Islet precursor cell (in vitro differentiated cells): ENCODE measurements at places on chromosomes 11 and 22.
A peak's percentile ranks its signal among the peaks of the same experiment; 100 is the strongest.

DNA sequence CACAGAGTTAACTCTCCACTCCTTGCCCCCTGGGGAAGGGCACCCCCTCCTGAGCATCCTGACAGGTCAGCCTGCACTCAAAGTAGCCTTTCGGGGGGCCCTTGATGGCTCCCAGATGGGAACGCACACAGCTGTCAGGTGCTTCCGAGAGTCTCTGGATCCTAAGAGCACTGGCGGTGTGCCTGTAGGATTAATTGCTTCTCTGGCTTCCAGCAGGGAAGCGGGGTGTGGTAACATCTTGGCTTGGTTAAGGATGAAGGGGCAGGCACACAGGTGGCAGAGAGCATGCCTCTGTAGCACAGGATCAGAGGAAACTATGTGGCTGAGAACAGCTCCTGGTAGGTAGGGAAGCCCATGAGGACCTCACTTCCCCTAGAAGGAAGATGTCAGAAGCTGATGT lies 199.8 kb downstream of the MIAT start:
- no peak for DNase-seq

- no peak for DNase-seq
These were observed 927.9 kb downstream of the NTM start for GRCh38 chr11:132298357-132298756.

GRCh38 chr22:28647216-28647615 lies 32.4 kb downstream of the TTC28 start:
- no peak for DNase-seq

GRCh38 chr11:75481922-75482606 lies 43.7 kb downstream of the GDPD5 start:
- no peak for DNase-seq

DNA sequence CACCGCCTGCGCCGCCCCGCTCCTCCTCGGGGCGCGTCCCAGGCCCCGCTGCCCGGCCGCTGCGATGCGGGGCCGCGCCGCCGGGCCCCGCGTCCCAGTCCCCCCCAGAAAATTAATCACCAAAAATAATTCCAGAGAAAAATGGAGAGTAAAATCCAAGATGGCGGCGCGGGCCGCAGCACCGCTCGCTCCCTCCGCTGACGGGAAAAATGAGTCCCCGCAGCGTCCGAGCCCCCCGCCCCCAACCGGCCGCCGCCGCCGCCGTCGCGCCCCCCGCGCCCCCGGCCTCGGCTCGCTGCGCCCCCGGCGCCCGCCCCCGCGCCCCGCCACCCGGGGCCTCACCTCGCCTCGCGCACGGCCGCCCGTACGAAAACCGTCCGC lies at the start of gene KMT5B:
Gene KMT5B (minus strand): TSS at position 162 of the 381 bp plus-strand sequence. CDS start 23,220 bp downstream, outside the sequence.
- no peak for DNase-seq

GRCh38 chr11:20005747-20006146 lies 154.5 kb downstream of the DBX1 start:
- DNase-seq: no peak

DNA sequence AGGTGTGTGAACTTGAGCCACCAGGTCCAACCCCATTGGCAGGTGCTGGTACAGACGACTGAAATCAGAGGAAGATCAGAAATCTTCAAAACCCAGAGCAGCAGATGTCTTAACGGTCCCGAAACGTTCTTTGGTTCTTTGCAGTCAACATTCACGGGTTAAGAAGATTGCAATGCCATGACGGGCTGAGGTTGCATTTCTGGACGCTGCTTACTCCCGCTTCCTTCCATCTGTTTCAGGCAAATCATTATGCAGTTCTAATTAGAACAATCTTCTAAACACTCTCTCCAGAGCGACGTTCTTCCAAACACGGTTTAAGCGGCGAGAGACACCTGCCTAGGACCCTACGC lies 492 bp upstream of the LUZP2 start:
- no peak for DNase-seq

GRCh38 chr22:41417622-41418390 lies 28.8 kb downstream of the TOB2 start:
- DNase-seq: no peak

DNA sequence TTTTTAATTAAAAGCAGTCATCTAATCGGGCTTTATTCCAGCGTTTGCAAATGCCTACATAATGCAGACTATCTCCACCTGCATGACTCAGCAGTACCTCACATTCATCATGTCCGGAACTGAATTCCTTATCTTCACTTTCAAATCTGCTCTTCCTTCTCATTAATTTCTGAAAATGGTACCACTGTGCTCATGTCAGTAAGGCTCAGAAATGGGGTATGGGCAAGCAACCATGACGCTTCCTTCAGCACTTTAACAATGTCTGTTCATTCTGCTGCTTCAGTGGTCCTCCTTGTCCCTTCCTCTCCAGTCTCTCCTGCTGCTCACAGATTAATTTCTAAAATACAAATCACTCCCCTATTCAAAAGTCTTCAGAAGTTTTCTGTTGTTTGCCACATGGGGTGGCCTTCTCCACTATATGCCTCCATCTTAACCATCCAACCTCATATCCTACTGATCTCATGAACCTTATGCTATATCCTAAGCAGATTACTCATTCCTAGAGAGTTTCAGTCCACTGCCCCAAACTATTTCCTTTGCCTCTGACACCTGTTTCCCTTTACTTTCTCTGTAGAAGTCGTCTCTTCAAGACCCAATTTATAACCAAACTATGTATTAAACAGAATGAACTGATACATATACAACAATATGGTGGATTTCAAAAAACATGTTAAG lies 7.0 kb downstream of the GTF2H1 start:
- DNase-seq: no peak

DNA sequence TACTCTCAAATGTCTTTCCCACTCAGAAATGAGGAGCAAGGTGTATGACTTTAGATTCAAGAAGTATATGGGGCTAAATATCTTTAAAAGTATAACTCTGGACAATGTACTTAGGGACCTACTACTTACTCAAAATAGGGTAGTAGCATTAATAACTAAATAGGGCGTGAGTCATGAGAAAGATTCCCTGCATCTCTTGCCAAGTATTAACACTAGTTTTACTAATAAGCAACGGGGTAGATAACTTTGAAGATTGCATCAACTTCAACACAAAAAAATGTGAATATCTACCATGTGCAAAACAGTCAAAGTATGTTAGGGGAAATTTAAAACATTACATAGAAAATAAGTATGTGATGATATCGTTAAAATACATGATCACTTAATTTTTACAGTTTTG lies 99.6 kb downstream of the PGR start:
- DNase-seq: no peak

DNA sequence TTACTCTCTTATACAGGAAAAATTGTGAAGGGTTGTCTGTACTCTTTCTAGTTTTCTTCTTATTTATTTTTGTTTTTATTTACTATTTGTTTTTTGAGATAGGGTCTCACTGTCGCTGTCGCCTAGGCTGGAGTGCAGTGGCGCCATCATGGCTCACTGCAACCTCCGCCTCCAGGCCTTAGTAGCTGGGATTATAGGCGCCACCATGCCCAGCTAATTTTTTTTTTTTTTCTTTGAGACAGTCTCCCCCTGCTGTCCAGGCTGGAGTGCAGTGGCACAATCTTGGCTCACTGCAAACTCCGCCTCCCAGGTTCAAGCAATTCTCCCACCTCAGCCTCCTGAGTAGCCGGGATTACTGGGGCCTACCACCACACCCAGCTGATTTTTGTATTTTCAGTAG lies 18.4 kb downstream of the CUL5 start:
- DNase-seq: no peak

DNA sequence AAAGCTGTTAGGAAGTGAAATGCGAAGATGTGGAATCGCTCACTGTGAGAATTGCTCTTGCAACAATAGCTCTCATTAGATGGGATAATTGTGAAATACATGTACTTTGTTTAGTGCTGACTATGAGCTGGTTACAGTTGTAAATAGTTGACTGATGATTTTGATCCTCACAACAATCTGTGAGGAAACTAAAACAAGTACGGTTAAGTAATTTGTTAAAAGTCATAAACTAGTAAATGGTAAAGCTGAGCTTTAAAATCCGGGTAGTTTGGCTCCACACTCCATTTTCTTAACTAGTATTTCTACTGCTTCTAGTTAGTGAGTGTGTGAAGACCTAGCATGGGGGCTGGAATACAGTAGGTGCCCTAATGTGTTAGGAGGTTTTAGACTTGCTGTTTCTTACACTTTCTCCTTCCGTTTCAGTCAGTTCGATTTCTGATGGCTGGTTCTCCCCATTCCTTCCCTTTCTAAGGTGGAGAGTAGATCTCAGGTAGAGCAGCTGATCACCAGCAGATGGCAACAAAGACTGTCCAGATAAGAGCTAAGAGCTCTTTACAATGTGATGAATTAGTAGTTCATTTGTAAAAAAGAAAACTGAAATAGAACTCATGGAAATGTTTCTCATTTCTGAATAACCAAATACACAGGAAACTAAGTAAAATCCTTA lies 16.3 kb upstream of the CYP2R1 start:
- peak; percentile 60 for DNase-seq

DNA sequence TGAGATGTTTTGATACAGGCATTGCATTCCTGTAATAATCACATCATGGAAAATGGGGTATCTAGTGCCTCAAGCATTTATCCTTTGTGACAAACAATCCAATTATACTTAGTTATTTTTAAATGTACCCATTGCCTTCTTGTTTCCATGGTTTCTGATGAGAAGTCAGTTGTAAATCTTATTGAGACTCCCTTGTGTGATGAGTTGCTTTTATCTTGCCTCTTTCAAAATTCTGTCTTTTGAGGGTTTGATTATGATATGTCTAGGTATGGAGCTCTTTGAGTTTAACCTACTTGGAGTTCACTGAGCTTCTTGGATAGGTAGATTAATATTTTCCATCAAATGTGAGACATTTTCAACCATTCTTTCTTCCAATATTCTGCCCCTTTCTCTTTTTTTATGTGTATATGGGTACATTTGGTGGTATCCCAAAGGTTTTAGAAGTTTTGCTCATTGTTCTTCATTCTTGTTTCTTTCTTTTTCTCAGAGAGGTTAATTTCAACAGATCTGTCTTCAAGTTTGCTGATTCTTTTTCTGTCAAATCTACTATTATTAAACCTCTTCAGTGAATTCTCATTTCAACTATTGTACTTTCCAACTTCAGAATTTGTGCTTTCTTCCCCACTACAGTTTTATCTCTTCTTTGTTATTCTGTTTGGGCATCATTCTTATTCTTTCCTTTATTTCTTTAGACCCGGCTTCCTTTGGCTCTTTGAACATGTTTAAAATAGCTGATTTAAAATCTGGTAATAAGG lies 13.7 kb downstream of the NAGA start:
- no peak for DNase-seq

- DNase-seq: no peak
These were observed 25.9 kb downstream of the MED15 start for GRCh38 chr22:20533095-20533878.

DNA sequence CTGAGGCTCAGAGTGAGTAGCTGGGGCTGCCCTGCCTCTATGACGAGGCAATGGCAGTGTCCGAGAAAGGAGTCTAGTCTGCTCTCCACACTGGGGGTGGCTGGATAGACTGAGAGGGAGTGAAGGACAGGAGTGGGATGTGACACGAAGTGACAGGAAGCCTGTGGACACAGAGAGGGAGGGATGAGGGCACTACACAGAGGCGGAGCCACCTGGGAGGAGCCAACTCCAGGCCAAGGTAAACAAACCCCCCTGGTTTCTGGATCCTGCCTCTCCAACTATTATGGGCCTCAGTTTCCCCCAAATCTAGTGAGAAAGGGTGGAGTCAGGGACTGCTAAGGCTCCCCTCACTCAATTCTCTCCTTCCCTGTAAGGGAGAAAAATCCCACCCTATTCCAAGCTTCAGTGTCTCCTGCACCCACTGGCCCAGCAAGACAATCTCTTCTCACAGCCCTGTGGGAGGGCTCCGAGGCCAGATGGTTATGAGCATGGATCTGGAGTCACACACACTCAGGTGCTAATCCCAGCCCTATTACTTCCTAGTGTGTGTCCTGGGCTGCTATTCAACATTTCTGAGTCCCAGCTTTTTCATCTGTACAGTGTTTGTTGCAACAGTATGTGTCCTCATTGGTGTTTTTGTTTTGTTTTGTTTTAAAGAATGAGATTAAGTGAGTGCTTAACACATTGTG lies 24.9 kb downstream of the ASPHD2 start:
- no peak for DNase-seq

DNA sequence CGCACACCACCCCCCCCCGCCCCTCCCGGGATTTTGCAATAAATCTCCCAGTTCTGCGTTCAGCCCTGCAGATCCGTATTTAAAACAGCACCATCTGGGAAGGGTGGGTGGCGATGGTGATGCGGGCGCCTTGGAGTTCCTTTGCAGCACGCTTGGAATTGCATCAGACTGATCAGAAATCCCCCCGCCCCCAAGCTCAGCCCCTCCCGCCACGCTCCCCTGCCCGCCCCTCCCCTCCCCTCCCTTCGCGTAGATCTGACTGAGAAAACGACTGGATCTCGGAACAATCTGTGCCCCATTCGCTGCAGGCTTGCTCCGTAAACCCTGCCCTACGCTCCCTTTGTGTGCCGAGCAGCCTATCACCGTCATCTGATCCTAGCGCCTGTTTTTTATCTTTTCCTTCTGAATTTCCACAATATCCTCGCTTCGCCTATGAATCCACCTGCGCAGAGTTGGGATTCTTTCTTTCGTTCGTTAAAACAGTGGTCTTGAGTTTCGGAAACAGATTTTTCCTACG lies 18.1 kb upstream of the BDNF start:
- DNase-seq: peak; percentile 86

DNA sequence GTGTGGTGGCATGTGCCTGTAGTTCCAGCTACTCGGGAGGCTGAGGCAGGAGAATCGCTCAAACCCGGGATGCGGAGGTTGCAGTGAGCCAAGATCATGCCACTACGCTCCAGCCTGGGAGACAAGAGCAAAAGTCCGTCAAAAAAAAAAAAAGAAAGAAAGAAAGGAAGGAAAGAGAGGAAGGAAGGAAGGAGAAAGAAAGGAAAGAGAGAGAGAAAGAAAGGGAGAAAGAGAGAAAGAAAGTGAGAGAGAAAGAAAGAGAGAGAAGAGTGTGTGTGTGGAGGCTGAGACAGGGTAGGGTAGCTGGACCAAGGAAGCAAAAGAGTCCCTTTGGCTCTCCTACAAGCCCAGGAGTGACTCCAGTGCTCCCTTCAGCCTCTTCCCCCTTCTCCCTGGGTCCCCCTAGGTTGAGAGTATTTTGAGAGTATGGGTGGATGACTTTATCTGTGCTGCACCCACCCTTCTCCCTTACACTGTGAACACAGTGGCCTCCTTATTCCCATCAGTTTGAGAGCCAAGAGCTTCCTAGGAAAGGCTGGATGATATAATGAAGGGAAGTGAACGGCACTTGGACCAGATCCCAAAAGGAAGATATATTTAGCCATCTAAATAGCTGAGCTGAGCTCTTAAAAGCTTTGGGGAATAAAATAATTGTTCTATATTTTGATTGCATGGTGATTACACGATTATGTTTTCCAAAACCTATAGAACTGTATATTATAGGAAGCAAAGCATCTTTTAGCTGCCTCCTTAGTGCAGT lies 9.5 kb upstream of the DENND5A start:
- no peak for DNase-seq
